Progenitor cell of endocrine pancreas (in vitro differentiated cells): ENCODE measurements at places on chromosomes 11 and 22. TPM values are rescaled to one million over a fixed set of nuclear protein-coding genes. Genes with fewer than 3 reads are reported as not detected.

Gene OR51B6
- not detected in 2 replicates for total RNA-seq

Gene PANX2
- total RNA-seq = 6.2 and 6.3 TPM in 2 replicates

DNA sequence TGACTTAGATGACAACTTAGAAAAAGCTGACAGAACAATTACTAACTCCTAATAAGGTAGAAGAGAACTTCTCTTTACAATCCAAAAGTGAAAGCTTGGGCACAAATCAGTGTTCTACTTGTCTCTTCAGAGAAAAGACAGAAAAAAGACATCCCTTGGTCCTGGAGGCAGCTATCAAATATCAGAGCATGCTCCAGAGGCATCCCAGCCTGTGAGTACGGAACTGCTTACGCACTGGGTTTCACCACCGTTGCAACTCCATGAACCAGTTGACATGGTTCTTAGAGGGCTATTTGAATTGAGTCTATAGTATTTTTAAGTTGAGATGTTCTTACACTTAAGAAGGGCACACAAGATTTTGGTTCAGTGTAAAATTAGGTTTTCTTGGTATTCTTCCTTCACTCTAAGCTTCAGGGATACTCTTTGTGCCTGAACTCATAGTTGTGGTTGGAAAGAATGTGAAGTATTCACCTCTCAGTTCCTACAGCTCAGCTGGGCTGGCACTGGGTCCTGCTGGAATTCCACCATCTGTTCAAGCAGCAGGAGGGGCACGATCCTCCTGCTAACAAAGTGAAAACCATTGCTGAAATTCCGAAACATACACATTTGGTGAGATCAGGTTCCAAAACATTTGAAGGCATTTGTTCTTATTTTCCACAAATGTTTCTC is 6.3 kb downstream of the AKIP1 start:
- no peak for DNase-seq

- DNase-seq = no peak
Observed at GRCh38 chr11:100969008-100969407, 160.6 kb downstream of the PGR start.

GRCh38 chr11:18393581-18394274 is 635 bp upstream of the LDHA start:
- DNase-seq = no peak

GRCh38 chr11:15909937-15910598 is 446.3 kb downstream of the SOX6 start:
- DNase-seq = no peak

- DNase-seq = no peak
Observed at GRCh38 chr22:49094151-49094550, 733.5 kb downstream of the BRD1 start.

GRCh38 chr11:113242767-113243397 is 71.5 kb upstream of the TTC12 start:
- DNase-seq = no peak

- DNase-seq = no peak
Observed at GRCh38 chr11:86688398-86689179, 16.2 kb upstream of the ME3 start.
